ENCODE measurements at places on chromosomes 13 and 19.

DNA sequence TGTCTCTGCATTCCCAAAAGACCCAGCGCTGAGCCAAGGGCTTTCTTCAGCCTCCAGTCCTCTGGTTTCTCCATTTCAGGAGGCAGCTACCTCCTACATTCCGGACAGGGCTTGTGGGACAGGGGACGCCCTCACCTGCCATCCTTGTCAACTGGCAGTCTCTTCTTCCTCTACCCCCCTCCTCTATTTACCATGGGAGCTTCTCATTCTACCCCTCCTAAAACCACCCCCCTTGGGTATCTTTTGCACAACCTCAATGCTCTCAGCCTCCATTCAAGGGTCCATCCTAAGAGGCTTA, 43.8 kb downstream of the ZNF93 start:
- no peak for DNase-seq

DNA sequence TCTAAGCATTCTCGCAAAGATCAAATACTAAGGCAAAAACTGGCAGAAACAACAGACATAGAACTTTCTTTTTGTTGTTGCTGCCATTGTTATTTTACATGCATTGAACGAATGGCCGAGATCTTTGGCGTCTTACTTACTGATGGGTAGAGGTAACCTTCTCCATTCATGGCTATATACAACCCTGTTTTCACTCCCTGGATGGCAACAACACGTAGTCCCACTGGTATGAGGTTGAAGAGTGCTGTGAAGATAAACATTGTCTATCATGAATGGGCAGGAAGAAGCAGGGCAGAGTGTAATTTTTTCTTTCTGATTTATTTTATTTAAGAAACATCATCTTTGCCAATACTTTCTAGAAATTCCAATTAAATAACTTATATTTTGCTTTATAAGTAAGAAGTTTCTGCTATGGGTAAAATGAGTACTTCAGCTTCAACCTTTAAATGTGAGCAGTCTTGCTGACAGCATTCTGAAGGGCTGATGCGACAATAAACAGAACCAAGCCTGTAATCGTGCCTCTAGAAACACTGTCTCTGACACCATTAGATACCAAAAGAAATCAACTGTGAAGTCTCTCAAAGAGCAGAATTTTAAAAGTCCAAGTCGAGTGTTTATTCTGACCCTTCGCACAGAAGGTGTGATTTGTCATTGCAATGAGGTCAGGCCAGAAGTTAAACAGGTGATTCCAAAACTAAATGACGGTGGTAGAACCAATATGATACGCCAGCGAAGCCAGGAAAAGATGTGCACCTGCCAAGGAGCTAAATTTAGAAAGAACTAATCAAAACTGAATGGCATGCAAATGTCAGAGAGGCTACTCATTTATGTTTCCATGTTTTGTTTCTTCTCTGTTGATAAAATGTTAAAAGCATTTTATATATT, 416.4 kb downstream of the ITGBL1 start:
- DNase-seq, result no peak

DNA sequence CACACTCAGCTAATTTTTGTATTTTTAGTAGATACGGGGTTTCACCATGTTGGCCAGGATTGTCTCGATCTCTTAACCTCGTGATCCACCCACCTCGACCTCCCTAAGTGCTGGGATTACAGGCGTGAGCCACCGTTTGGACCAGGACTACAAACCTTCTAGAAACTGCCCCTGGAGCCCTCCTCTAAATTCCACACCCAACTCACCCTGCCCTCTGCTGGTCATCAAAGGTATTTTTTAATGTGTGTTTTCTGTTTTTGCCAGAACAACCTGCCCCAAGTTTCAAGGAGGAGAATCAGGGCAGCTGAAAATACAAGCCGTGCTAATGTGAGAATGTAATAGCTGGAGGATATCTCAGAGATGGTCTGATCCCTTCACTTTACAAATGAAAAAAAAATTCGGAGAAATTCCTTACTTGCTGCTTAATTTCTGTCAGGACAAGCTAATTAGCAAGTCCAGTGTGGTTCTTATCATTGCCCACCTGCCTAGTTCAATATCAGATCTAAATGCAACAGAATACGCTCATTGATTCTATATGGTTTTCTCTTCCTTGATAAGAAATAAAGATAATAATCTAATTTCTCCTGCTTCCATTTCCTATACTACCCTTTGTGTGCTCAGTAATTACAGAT, 4.1 kb downstream of the ATP8A2 start:
- DNase-seq, result no peak

DNA sequence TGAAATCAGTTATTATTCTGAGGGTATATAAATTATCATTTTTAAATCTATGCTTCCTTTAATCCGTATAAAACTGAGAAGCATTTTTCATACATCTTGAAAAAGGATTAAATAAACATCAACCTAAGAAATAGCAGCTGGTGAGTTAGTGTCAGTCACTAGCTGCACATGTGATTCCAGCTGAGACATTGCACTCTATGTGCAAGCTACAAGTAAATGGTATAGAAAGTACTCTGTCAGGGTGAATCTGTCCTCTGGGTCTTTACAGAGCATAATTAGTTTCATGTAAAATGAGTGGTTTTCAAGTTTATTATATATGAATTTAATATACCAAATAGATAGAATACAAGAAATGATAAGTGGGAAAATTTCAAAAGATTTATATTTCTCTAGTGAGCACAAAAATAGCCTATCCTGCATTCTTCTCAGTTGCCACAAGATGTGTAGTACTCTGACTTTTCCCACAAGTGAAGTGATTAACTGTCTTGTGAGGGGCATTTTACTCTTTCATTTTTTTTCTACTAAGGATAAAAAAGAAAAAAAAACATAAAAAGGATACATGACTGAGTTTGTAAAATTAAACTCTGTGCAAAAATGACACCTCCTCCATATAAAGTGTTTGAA, 1372.1 kb downstream of the PCDH9 start:
- DNase-seq, result no peak

DNA sequence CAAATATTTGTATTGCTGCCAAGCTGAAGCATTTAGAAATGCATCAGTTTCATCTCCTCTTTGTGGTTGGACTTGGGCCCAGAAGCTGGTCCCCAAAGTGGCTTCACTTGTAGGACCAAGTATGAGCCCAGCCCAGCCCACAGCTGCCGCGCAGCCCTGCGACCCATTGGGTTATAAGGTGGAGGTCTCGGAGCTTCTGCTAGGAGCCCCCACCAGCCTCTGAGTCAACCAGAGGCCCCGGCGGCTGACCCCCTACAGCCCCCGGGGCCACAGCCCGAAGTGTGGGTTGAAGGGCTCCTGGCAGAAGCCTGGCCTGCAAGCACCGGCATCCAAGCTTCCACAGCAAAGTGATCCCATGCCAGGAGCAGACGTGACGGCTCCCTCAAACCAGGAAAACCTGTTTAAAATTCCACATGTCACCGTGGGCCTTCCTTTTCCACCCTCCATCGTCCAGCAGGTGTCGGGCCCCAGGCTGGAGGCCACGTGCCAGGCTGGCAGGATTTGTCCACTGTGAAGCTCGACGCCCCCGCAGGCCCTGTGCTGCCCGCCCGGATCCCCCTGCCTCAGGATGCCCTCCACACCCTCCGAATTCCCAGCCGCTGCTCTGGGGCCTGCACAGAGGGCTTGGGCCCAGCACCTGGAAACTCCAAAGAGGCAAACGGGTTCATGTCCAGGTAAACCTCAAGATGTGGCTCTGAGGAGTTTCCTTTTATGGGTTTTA, 54.7 kb downstream of the C13orf46 start:
- no peak for DNase-seq

GRCh38 chr13:73194310-73194709, 135.5 kb downstream of the KLF5 start:
- no peak for DNase-seq

DNA sequence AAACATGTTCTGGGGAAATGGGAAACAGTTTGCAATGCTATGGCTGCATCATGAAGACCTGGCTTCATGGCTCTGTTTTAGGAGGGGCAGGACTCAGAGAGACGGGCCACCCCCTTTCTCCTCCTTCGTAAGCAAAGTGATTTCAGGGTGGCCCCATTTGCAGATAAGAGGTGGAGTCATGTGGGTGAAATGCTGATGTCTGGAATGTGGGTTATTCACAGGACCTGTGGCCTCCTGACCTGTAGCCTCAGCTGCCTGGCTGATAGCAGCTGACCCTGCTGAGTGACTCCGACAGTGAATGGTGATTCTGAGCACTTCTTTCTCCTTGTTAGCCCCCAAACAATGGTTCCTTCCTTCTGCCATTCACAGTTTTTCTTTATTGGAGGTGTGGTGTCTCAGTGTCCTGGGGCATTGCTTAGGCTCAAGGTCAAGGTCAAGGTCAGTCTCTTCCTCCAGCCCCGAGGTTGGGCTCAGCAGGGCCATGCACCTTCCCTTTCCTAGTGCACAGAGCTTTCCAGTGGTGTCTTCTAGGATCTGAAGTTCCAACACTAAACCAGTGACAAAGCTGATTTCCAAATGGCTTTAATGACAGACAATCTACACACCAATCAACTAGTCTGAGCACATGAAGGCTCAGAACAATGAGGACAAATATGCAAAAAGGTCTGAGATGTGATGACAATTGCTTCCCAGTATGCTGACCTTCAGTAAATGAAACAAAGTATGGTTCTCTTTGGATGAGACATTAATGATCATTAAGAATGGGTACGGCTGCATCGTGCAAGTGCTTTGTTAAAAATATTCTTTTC, 49.6 kb upstream of the ANKRD10 start:
- DNase-seq, result no peak

GRCh38 chr19:12884926-12885748, 1.9 kb downstream of the KLF1 start:
- DNase-seq, result peak; percentile 83

DNA sequence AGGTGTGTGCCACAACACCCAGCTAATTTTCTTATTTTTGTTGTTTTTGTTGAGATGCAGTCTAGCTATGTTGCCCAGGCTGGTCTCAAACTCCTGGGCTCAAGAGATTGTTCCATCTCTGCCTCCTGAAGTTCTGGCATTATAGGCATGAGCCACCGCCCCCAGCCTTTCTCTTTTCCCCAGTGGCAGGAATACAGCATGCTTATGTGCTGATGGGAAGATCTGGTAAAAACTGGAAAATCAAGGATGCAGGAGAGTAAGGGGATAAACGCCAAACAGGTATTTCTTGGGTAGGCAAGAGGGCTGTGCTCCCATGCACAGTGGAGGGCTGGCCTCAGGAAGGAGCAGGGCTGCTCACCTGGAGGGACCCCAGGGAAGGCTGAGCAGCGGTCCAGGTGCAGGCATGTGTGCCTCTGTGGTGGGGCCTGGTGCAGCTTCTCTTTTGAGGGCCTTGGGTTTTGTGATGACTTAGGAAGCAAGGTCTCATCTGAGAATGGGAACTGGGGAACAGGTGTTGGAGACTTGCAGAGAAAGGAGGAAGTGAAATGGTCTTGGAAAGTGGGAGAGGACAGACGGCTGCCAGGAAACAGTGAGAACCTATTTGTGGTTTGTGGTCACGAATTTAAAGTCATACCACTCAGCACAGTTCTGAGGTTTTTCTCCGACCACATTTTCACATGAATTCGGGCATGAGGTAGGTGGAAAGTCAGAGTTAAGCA, 106.5 kb downstream of the TEX26 start:
- no peak for DNase-seq

DNA sequence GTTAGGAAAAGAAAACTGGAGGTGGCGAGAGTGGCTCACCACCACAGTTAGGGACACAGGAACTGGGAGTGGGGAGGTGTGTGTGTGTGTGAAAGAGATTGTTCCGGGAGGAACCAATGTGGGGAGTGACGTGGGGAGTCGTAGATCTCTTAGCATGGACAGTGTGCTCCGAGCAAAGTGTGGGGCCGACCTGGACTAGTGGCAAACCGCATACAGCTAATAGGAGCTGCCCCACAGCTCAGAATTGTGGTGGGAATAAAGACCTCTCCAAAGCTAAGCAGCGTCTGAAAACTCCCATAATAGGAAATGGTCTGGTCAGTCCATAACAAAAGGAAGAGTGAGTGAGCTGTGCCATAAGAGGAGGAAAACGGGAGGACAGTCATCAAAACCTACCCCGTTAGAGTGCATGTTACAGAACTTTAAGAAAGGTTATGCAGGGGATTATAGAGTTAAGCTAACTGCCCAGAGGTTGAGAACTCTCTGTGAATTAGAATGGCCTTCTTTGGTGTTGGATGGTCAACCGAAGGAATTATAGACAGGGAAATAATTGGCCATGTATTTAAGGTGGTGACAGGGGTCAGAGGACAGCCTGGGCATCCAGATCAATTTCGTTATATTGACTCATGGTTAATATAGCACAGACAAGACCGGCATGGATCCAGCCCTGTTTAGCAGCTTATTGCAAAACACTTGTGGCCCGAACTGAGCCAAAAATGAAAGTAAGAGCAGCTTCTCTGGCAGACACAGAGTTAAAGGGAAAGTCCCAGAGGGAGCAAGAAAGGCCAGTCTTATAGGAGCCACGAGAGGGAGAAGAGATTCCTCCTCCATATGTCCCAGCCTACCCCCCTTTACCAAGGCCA, 8.9 kb upstream of the SLC15A1 start:
- DNase-seq, result no peak

DNA sequence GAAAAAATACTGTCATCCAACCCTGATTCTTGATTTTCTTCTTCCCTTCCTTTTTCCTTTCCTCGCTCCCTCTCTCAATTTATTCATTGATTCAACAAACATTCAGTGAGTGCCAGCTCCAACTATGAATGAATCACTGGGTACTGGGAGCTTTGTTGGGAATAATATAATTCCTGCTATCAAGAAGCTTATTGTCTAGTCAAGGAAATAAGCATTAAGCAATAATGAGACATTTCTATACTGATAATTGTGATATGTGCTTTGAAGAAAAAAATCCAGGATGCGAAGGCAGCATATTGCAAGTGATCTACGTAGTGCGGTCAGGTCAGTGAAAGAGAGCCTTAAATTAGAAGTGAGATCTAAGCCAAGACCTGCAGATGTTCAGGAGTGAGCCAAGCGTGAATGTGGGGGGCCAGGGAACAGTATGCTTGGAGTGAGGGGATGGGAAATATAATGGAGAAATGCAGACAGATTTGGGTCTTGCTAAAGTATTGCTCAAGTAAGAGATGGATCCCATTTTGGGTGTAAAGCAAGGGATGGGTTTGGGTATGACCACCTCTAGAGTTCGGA, 253.5 kb downstream of the LHFPL6 start:
- no peak for DNase-seq

DNA sequence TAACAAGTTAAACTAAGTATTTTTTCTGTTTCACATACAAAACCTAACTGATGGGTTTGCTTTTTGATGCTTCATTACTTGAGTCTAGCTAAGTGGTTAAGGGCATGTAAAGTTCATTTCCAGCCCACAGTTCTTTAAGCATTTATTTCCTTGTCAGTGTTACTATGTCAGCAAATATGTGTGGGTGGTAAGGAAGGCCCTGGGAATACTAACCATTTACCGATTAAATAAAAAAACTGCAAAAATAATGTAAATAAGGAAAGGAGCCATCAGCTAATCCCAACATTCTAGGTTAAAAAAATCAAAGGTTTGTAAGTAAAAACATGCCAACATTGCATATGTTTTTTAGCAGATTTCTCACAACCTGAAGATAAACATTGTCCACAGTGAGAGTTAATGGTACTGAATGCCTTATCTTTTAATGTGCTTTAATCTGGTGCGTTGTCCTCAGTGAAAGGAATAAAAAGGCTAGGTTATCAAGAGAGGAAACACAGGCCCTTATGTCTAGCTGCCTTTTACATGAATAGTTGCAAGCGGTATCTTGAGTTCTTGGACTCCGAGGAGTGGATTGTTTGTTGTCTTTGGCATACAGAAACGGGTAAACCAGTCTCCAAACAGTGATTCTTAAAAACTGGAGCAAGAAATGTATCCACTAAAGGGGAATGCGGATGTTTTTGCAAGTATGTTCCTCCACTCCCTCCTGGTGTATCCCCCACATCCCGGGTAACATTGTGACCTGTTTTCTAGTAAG, 949.6 kb upstream of the SLC10A2 start:
- no peak for DNase-seq
